Activated CD4-positive, alpha-beta T cell treated with anti-CD3 and anti-CD28 coated beads, Interleukin-2, amount 50 U/mL, for 16 hours (primary cell): ENCODE measurements at places on chromosomes 3 and 15.

GRCh38 chr3:143979813-143980212 is 8.2 kb downstream of the DIPK2A start:
- DNase-seq = no peak

DNA sequence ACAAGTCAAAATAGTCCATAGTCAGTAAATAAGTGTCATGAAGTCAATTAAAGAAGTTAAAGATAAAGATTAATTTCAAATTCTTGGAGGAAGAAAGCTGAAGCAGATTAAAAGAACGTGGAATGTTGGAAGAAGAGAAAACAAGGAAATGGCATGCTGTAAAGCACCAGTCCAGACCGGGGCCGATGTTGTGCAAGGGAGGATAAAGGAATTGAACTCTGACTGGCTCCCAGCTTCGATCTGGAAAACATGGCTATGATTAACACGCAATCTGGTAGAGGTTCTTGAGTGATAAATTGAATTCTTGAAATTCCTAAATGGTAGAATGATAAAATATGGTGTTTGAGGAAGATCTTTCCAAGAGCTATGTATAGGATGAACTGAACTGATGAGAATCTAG is 194.4 kb downstream of the MEIS2 start:
- DNase-seq = no peak

DNA sequence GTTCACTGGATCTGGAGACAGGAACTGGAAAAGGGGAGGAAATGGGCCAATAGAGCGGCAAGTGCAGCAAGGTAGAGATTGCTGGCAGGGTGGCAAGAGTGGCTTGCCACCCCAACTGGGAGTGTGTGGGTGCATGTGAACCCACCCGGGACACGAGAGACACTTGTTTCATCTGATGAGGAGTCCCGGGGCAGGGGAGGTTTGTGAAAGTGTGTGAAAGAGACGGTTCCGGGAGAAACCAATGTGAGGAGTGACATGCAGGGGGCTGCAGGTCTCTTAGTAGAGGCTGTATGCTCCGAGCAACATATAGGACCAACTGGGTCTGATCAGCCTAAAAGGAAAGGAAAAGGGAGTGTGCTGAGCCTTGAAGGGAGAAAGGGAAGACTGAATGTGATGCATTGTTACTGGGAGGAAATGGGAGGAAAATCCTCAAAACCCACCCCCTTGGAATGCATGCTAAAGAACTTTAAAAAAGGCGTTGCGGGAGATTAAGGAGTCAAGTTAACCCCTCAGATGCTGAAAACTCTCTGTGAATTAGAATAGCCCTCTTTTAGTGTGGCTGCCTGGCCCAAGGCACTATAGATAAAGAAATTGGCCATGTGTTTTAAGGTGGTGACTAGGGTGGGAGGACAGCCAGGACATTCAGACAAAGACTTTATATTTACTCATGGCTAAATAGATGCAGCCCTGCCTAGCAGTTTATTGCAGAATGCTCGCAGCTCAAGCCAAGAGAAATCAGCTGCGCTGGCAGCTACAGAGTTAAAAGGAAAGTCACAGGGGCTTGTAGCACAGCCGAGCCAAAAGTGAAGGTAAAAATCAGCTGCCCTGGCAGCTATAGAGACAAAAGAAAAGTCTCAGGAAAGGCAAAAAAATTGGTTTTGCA is 9.1 kb upstream of the SLC9C1 start:
- DNase-seq = no peak

GRCh38 chr3:112389961-112390360 is 57.0 kb downstream of the CD200 start:
- no peak for DNase-seq

DNA sequence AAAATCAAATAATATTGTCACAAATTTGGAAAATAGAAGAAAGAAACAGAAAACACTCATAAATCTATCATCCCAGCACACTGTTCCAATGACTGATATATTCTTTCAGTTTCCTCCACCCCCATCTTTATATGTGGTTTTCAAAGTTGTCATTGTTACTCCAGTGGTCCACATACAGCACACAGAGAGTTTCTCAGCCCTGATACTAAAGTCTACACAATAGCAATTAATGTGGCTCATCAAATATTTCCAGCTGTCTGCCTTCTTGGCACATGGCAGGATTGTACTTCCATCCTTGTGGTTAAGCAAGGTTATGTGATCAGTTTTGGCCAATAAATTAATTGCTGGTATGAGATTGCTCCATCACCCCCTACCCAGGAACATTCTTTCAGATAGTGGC is 221.7 kb downstream of the PDCD6IP start:
- no peak for DNase-seq

DNA sequence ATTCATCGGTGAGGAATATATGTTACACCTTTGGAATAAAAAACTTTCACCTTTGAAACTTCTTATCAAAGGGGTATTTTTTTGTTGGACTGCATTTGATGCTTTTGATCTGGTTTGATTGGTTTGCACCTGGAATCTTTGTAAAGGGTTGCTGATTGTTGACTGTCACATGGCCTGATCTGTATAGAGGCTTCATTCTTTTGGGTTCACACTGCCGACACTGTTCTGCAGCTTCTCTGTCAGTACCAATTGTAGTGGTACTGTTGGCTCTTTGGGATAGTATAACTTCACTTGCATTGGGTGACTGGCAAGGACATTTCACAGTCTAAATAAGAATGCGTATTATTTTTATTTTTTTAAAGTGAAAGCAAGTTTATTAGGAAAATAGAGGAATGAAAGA is 155.7 kb downstream of the DOCK3 start:
- no peak for DNase-seq

GRCh38 chr3:195853036-195853435 is 41.3 kb upstream of the MUC4 start:
- no peak for DNase-seq

DNA sequence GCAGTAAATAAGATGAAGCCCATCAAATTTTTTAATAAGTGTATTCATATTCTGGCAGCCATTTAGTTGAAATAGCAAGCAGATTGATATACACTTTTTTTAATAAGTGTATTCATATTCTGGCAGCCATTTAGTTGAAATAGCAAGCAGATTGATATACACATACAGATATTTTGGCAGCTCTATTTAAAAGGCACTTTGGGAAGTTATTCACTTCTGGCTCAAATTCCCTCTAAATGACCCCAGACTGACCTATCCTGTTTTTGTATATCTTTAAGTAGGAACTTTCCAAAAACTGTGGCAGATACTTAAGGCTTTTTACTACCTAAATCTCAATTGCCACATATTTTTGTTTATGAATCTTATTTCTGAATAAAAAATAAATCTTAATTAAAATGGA is 122.3 kb downstream of the PLD1 start:
- no peak for DNase-seq

- no peak for DNase-seq
Observed at GRCh38 chr15:67520321-67521028, 456 bp upstream of the C15orf61 start.

- no peak for DNase-seq
Observed at GRCh38 chr3:143366672-143367071, 247.1 kb downstream of the CHST2 start.

DNA sequence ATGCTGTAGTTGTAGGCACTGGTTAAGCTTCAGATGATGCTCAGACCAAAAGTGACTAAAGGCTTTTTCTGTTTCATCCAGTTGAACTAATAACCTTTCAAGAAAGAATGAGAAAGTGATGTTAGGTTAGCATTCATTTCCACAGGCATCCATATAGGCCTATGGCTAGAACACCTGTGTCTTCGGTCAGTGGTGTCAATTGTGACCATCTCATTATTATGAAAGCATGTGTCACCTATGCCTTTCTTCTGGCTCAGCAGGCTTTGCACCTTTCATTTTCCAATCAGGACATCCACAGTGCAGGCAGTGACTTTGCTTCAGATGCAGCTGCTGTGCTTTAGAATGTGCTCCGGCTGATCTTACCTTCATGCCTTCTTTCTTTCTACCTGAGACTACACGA is 57.9 kb downstream of the B3GNT5 start:
- DNase-seq = no peak

DNA sequence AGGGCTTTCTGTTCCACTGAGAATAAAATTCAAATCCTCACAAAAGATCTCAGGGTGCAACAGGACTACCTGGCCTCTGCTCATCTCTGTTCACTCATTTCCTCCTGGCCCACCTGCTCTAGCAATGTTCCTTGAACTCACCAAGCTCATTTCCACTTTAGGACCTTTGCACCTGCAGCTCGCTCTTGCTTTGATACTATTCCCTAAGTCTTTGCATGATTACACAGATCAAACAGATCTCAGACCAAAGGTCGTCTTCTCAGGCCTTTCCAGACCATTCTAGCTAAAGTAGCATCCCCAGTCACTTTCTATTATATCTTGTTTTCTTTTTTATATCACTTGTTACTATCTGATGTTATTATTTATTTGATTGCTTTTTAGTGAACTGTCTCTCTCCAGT is 54.7 kb downstream of the B3GNT5 start:
- DNase-seq = no peak

GRCh38 chr3:153625506-153625905 is 463.5 kb downstream of the RAP2B start:
- DNase-seq = no peak

DNA sequence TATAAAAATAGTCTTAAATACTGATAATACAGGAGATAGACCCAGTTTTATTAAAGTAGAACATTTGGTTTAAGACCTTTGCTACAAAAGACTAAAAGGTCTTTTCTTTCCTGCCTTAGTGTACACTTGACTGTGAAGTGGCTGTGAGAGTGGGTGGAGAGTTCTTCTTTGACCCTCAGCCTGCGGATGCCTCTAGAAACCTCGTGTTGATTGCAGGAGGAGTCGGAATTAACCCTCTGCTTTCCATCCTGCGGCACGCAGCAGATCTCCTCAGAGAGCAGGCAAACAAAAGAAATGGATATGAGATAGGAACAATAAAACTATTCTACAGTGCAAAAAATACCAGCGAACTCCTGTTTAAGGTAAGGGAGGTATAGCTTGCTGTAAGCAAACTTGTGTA is 36.5 kb downstream of the OXNAD1 start:
- no peak for DNase-seq
